ENCODE measurements at places on chromosomes 5 and 9.
A peak's percentile ranks its signal among the peaks of the same experiment; 100 is the strongest.

DNA sequence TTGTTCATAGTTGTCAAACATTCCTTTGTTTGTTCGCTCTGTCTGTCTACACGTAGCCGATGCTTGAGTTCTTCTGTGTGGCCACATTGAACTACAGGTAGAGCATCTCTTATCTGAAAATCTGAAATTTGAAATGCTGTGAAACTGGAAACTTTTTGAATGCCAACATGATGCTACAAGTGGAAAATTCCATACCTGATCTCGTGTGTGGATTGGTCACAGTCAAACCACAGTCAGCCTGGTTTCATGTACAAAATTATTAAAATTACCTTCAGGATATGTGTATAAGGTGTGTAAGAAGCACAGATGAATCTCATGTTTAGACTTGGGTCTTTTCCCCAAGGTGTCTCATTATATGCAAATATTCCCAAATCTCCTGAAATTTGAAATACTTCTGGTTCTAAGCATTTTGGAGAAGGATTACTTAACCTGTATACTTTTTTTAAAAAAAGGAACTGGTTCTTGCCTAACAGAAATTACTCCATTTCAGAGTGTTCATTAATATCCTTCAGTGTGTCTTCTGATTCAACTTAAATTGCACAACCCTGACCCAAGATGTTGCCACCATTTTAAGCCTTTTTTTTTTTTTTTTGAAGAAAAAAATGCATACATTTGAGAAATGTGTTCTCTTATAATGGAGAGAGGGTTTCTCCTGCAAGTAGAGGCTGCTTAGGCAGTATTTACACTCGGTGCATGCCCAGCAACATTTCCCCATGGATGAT, 254.3 kb downstream of the MAST4 start:
- no peak for DNase-seq

GRCh38 chr5:131263648-131264450, at the start of gene CDC42SE2:
Gene CDC42SE2 (plus strand): TSS chr5:131264053. CDS start chr5:131359494, 95,441 bp downstream.
- DNase-seq, result peak; percentile 86

DNA sequence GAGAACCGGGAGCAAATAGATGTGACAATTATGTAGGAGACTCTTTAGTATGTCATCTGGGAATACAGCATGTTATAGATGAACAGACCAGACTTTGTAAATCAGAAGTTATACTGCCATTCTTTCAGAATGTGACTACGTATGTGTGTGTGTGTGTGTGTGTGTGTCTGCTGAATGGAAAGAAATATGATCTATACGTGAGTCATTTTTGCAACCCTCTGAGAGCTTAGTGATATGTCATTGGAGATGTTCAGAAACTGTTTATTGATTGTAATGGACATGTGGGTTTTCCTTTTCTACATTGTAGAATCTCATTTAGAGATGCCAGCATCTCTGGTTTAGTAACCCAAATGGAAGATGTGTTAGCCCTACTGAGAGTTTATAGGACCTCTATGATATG, 731.5 kb downstream of the TLE1 start:
- DNase-seq, result no peak

DNA sequence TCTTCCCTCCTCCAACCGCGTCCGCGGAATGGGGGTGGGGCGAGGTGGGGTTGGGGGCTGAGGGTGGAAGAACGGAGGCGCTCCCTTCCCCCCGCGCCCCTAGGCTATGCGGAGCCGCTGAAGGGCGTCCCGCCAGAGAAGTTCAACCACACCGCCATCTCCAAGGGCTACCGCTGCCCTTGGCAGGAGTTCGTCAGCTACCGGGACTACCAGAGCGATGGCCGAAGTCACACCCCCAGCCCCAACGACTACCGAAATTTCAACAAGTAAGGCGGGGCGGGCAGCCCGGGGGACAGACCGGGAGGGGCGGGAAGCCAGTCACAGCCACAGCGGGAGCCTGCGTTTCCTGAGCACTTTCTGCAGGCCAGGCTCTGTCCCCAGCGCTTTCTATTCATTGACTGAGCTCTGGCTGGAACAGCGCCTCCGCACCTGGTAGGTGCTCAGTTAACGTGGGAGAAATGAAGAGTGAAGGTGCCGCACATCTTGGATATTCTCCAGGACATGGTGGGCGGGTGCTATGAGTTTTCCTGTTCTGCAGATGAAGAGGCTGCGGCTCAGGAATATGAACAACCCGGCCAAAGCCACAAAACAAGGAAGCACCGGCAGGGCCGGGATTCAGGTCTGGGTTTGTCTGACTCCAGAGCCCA, 11.3 kb downstream of the MYOZ3 start:
- DNase-seq, result no peak

DNA sequence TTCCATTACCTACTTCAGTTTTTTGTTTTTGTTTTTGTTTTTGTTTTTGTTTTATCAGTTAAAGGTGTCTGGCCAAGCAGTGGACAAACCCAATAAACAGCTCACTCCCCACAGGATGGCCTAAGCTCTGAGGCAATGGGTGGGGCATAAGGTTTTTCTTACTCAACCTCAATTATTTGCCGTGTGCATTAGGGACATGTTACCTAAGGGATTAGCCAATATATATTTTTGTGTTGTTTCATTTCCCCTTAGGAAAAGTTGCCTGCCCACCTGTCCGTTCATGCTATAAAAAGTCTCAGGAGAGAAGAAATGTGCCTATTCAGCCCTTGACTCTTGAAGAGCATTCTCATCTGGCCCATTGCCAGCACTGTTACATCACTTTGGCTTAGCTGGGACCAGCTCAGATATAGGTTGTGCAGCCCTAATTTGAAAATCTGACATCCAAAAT, 7.3 kb downstream of the SH3RF2 start:
- no peak for DNase-seq

DNA sequence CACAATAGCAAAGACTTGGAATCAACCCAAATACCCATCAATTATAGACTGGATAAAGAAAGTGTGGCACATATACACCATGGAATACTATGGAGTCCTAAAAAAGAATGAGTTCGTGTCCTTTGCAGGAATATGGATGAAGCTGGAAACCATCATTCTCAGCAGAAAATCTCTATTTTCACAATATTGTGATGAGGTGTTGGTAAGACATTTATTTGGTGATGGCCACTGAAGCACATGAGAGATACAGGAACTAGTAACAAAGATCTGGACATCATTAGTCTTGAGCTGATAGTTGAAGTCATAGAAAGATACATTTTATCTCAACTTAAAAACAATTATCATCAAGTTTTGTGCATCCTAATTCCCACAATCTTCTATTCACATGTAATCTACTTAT, 70.6 kb downstream of the RAB3C start:
- DNase-seq, result no peak

DNA sequence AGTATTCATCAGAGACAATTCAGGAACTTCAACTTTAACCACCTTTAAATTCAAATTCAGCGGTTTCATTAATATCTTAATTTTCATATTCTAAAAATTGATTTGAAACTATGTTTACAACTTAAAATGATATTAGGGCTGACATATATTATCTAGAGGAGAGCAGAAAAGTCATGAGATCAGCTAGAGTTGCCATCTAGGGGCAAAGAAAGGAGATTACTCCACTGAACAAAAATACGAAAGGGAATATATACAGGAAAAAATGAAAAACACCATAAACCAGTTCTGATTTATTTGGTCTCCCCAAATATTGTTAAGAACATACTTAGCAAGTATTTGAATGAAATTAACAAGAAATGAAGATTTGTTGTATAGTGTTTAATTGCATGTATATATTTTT, 946.3 kb downstream of the DTWD2 start:
- no peak for DNase-seq

DNA sequence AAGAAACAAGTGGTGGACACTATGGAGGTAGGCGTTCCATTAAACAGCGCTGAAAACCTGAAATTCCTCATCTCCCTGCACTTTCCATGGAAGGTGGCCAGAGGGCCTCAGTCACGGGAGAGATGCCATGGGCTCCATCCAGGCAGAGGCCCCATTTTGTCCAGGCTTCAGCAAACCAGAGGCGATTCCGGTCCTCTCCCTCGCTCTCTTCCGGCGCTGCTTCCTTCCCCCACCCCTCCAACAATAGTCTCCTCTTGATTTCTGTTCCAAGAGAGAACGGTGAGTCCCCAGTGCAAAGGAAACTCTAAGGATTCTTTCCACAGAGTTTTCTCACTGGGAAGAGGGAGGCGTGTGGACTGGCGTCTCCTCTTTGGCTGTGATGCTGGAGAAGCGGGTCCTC, 7.5 kb downstream of the ZNF366 start:
- DNase-seq, result no peak

- no peak for DNase-seq
Observed at GRCh38 chr5:127926974-127927373, 156.6 kb upstream of the SLC12A2 start.

- DNase-seq, result no peak
Observed at GRCh38 chr5:10289991-10290390, 17.7 kb downstream of the CMBL start.

GRCh38 chr5:67035098-67035740, 161.4 kb downstream of the CD180 start:
- DNase-seq, result no peak

GRCh38 chr5:17223367-17224185, 6.1 kb downstream of the BASP1 start:
- no peak for DNase-seq

- no peak for DNase-seq
Observed at GRCh38 chr5:59683311-59683710, 210.2 kb downstream of the PDE4D start.

DNA sequence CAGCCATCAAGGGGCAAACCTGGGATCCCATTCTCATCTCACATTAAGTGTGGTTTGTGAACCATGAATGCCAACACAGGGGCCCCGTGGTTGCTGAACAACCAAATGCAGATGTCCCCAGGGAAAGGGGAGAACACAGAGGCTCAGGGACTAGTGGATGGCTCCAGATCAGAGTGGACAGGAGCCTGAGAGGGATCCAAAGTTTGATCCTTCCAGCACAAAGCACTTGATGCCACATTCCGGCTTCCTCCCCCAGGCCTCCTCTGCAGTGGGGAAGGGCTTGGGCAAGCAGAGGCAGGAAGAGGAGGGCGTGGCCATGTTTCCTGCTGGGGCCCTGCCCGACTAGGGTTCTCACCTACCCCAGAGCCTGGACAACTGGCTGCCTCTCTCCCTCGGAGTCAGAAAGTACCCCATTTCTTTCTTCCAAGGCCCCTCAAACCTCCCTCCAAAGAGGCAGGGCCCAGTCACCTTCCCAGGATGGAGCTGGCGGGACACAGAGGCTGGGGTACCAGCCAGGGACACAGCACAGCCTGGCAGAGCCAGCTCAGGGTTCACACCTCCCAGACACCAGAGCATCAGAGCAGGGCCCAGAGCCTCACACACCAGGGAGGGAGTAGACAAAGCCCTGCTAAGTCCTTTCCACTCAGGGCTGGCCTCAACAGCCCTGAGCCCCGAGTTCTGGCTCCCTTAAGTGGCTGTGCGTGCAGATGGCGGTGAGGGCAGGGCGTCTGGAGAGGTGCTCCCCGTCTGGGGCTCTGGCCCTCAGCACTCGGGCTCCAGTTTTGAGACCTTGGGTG, 4.3 kb upstream of the RNF44 start:
- DNase-seq, result peak; percentile 79

DNA sequence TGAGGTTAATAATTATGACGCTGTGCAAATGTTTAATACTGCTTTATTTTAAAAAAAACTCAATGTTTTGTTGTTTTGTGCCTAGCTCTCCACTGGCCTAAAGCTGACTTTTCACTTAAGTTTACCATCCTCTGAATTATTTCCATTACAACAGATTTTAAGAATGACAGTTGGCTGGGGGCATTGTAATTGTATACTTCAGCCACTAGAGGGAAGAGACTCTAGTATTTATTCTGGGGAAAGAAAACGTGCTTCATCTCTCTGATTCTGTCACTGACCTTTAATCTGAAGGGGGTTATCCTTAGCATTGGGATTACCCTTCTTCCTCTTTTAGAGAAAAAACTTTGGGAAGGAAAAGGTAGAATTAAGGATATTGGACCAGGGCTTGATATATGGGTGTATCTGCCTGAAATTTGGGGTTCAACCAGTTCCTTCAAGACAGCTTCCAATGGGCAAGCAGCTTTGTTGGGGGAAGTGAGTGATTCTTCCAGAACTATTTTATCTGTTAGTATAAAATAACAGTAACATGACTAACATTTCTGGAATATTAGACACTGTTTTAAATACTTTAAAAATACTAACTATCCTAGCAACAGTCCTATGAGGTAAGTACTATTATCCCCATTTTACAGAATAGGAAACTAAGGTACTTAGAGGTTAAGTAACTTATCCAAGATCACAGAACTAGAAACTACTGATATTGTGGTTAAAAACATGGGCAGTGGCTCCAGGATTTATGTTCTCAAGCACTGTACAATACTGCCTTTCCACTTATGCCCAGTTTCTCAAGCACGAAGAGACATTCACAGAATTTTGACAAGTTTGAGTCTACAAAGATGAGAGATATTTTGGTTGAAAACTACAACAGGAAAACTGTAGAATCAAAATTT, 208.4 kb downstream of the CD180 start:
- DNase-seq, result peak; percentile 45

DNA sequence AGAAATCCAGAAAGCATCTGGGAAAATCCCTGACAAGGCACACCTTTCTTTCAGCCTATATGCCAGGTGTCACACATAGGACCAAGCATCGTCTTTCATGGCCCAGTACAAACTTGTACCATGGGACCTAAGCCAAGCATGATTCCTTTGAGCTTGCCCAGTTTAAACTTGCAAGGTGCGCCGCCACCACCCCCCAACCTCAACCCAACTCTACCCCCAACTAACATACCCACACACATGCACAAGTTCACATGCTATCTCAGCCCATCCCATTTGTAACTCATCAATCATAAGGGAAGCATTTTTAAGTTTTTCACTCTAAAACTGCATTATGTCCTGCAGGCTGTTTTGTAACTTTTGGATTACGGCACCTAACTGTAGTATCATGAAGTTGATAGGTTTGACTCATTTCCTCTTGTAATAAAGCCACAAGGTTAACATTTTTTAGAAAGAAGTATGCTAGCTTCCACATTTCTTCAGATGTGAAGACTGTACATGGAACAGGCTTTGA, 145.9 kb upstream of the FST start:
- DNase-seq, result no peak

DNA sequence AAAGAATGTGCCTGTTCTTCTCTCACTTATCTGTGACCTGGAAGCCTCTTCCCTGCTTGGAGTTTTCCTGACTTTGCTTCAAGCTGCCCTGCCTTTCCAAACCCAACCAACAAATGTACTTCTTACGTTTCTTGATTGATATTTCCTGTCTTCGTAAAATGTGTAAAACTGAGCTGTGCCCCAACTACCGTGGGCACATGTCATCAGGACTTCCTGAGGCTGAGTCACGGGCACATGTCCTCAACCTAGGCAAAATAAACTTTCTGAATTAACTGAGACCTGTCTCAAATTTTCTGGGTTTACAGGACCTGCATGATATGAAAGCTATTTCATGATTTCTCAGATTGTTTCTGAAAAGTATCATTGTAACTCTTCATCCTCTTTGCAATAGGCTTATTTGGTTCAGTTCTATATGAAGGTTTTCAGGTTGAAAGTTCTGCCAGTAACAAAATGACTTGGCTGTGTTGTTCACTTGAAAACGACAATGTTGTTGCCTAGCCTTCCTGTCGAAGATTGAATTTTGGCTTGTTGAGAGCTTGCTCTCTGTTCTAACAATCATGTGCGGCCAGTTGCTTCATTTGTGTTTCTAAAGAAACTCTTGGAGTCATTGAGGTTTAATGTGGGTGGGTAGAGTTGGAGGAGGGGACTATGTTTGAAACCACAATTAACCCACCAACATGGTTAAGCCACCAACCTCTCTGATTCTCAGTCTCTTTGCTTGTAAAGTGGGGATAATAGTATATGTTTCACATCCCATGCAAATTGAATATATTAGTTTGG, 145.6 kb downstream of the FBXL7 start:
- no peak for DNase-seq

Measured in CD4-positive, alpha-beta T cell treated with Interleukin-15 for 4 hours (primary cell).